Adrenal gland (tissue), 19 donors: ENCODE measurements at places on chromosomes 3 and 15.

GRCh38 chr3:152398495-152398894, 129.8 kb downstream of the MBNL1 start:
- DNase-seq, result no peak

DNA sequence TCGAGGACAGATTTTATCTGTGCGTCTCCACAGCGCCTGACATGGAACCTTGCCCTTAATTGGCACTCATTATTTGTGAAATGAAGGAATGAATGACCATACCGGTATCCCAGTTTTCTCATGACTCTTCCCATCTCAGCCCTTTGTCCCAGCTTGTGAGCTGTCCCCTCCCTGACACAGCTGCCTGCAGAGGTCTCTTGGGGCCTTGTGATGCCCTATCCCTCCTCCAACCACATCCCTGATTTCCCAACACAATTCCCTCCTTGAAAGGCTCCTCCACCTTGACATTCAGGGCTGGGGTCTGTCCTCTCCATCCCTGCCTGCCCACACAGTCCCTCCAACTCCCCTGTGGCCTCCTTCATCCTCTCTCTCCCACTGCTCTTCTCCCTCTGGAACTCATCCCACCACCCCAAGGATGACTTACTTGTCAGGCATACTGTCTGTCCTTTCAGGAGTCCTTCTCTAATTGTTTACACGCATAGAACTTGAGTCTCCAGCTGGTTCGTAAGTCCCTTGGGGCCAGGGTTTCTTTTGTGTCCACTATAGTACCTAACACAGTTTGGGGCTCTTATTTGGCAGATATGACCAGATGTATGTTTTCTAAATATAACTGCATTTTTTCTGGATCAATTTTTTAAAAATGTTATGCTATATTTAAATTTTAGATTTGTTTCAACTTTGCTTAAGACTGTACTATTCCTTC, 35.6 kb upstream of the FILIP1L start:
- DNase-seq, result no peak

GRCh38 chr3:104316118-104316517, 1050.6 kb upstream of the ALCAM start:
- no peak for DNase-seq

GRCh38 chr3:126816298-126816697, 112.3 kb downstream of the CHCHD6 start:
- DNase-seq, result no peak

DNA sequence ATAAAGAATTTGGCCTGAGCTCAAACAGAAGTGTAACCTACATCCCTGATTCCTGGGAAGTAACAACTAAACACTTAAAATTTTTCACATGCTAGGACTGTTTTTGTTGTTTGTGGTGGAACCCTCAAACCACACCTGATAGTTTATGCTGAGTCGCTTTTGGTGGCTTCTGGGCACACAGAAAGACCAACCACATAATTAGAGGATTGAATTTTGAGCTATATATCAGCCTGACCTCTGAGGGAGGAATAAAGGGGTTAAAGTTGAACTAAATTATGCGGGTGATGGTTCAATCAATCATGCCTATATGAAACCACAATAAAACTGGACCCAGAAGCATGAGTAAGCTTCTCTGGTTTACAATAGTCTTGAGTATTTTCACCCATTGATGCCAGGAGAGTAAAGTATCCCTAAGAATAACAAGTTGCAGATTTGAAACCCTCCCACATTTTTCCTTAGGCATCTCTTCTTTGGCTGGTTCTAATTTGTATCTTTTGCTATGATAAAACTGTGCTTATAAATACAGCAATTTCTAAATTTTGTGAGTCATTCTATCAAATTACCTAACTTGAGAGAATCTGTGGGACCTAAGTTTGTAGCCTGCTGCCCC, 1304.5 kb upstream of the GBE1 start:
- DNase-seq, result no peak
